Articular chondrocyte of knee joint (primary cell): ENCODE measurements at places on chromosomes 2 and 18. TPM values are rescaled to one million over a fixed set of nuclear protein-coding genes. Genes with fewer than 3 reads are reported as not detected.

Gene IL1RL2
- total RNA-seq, result 3.3 and 3.7 TPM in 2 replicates

Gene CCBE1
- total RNA-seq, result 49.1 and 62.2 TPM in 2 replicates

Gene TET3
- total RNA-seq, result 2.0 and 2.5 TPM in 2 replicates

Gene CSRNP3
- 0.13 and 0.22 TPM in 2 replicates for total RNA-seq

Gene DCTN1
- total RNA-seq, result 141 and 144 TPM in 2 replicates

Gene AKAIN1
- not detected in 2 replicates for total RNA-seq

Gene FAM110C
- total RNA-seq, result 0.11 TPM in 1 of 2 replicates, not detected in the other

Gene SNX17
- total RNA-seq, result 127 and 145 TPM in 2 replicates

Gene SKOR2
- total RNA-seq, result not detected in 2 replicates

Gene FHL2
- 202 and 504 TPM in 2 replicates for total RNA-seq

Gene RAX
- not detected in 2 replicates for total RNA-seq

Gene CDH7
- not detected in 2 replicates for total RNA-seq

Gene ASAP2
- 66.1 and 69.8 TPM in 2 replicates for total RNA-seq

Gene GCG
- total RNA-seq, result not detected in 2 replicates

Gene BOLL
- total RNA-seq, result not detected in 2 replicates

Gene ZAP70
- total RNA-seq, result not detected in 2 replicates

Gene SERPINB3
- total RNA-seq, result not detected in 2 replicates
